Omental fat pad (tissue), 4 donors: ENCODE measurements at places on chromosomes 4 and X.

- no peak for DNase-seq
Measured at GRCh38 chrX:107355533-107355932, 93.9 kb upstream of the FRMPD3 start.

GRCh38 chrX:110743679-110744340 lies 51.8 kb downstream of the CHRDL1 start:
- no peak for DNase-seq

DNA sequence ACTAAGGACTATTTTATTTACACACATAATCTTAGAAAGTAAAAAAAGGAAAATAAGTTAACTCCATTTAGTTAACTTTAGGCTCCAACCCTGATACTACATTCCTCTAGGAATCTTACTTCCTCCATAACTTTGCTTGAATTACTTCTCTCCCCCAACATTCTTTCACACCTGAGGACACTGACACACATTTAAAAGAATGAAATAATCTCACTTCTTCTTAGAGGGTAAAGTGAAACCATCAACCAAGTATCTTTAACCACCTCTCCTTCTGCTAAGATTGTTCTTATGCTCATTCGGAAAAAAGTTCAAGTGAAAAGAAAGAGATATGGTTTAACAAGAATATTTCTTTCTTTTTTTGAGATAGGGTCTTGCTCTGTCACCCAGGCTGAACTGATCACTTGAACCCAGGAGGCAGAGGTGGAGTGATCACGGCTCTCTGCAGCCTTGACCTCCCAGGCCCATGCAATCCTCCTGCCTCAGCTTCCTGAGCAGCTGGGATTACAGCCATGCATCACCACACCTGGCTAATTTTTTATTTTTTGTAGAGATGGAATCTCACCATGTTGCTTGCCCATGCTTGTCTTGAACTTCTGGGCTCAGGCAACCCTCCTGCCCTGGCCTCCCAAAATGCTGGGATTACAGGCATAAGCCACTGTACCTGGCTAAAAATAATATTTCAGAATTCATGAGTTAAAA lies 28.5 kb downstream of the SLC25A4 start:
- DNase-seq, result no peak

DNA sequence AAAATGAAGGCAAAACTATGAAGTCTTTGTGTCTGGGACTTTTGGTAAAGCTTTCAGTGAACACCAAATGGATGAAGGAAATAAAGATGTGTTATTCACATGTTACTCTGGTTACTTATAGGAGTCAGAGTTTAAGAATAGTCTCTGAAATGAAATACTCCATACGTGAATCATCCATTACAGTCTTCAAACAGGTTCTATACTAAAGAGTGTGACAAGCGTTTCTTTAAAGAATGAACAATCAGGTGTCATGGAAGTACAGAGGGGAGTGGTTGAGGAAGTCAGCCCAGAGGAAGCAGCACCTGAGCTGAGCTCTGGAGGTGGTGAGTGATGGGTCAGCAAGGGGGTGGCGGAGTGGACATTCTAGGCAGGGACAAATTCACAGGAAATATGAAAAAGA lies 41.8 kb upstream of the SORBS2 start:
- no peak for DNase-seq

DNA sequence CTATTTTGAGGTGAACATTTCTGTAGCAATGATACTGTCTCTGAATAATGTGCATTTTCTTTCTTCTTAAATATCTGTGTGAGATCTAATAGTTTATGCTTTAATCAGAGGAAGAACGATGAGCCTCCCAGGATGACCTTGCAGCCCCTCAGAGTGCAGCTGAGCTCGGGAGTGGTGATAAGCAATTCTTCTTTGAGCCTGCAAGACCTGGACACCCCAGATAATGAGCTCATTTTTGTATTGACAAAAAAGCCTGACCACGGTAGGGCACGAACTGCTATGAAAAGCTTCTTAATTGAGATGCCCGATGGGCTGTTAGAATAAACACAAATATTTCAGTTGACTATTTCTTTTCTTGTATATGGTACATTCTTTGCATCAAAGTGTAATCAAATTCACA lies 105.0 kb upstream of the ANXA3 start:
- no peak for DNase-seq

GRCh38 chr4:47109379-47109778 lies 78.0 kb downstream of the GABRB1 start:
- DNase-seq, result no peak

DNA sequence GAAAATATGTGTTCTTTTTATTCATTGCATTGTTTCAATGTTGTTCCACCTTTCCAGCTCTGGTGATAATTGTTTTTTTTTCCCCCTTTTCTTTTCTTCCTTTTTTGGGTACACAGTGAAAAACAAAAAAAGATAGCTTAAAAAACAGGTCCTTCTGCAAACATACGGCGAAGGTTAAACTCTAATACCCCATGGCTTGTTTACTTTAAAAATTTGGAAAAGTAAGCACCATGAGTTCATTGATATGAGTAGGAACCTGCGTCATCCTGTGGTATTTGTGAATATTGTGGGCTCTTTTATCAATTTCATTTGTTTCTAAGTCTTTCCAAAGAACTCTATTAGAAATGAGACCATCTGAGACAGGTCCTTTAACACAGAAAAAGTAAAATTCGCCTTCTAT lies 123.5 kb downstream of the CHRNA9 start:
- no peak for DNase-seq

DNA sequence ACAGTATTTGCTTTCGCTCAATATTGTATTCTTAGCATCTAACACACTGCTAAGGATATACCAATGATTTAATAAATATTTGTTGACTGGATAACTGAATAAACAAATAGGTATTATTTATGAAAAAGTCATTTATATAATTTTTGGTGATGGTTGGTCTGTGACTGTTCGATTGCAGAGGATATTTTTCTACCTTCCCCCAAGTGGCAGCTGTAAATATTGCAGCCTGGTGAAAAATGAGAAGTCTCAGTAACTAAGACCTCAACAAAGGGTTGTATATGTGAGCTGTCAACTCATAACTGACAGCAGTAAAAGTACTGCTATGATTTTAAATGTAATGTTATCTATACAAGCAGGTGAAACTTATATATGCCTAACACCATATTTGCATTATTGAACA lies 36.0 kb downstream of the HTR2C start:
- DNase-seq, result no peak

- no peak for DNase-seq
Measured at GRCh38 chrX:48818866-48819265, 7.4 kb upstream of the ERAS start.

DNA sequence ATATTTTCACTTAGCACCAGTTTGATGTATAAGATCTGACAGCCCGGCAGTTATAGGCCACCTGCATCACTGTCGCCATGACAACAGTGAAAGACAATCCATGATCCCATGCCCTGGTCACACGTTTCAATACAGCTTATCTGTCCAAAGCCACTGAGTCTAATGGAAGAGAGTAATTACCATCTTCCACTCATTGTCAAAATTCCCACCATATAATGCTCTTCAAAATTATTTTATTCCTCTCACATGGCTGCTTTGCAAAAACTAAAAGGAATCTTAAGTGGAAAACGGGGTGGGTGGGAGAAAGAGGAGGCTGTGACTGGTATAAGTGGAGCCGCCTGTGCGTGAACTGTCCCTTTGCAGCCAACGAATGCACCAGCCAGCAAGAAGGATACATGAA lies 44.2 kb downstream of the MAML3 start:
- DNase-seq, result no peak

GRCh38 chr4:45629717-45630116 lies 494.1 kb downstream of the GABRG1 start:
- no peak for DNase-seq

- no peak for DNase-seq
Measured at GRCh38 chr4:107922486-107923473, 8.6 kb upstream of the CYP2U1 start.

DNA sequence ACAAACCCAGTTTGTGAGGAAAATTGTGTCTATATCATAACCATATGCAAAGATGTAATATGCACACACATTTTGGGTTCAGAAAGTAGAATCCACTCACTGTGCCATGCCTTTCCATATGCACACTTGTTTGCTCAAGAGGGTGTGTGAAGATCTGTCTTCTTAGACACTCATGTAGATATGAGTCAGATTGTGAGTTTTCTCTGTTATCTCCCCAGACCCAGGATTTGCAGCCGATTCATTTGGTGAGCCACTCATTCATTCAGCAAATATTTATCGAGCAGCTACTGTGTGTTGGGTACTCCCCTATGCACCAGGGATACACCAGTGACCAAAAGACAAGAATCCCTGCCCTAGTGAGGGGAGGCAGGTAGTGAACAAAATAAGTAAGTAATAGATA lies 81.5 kb downstream of the CLCN5 start:
- no peak for DNase-seq

GRCh38 chr4:36273276-36273675 lies 8.1 kb upstream of the DTHD1 start:
- no peak for DNase-seq

DNA sequence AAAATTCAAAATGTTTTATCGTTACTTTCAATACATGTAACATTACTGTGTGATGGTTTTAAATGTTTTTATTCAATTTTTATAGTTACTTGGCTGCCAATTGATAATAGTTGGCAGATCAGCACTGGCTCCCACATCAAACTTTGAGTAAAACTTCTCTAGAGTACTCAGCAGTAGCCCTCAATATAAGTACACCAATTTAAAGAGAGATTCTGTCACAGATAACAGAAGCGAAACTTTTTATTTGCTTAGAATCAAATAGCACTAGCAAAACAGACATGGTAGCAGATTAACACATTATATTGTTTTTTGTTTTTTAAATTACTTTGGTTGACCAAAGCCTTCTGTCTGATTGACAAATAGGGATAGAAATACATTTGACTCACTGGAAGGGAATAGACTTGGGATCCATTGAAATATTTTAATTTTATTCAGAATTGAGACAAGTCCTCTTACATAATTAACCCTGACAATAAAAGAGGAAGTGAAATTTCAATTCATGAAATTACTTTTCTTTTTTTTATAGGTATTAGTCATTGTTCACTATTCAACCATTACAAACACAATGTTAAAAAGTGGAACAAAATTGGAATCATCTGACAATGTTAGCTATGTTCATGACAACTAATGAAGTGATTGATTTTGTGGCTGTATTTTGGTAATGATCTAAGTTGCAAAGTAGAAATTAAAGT lies 554.9 kb downstream of the KLHL4 start:
- DNase-seq, result no peak

DNA sequence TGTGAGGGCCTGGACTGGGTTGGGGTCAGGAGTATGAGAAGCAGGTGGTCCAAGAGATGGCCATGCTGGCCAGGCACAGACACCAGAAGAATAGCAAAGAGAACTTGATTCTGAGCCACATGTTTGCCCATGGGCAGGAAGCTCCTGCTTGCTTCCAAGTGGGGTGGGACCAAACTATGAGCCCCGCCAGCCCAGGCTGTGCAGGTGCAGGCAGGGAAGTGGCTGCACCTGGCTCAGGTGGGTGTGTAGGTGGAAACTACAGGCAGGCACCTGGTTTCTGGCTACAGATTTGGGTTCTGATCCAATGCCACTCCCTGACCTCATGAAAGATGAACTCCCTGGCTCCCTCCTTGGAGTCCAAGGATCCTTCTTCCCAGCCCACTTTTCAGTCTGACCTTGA lies 207.9 kb upstream of the KLF3 start:
- DNase-seq, result no peak

- DNase-seq, result no peak
Measured at GRCh38 chr4:56246233-56246610, 141.1 kb downstream of the AASDH start.

GRCh38 chr4:55549888-55550287 lies 3.2 kb upstream of the CLOCK start:
- no peak for DNase-seq

DNA sequence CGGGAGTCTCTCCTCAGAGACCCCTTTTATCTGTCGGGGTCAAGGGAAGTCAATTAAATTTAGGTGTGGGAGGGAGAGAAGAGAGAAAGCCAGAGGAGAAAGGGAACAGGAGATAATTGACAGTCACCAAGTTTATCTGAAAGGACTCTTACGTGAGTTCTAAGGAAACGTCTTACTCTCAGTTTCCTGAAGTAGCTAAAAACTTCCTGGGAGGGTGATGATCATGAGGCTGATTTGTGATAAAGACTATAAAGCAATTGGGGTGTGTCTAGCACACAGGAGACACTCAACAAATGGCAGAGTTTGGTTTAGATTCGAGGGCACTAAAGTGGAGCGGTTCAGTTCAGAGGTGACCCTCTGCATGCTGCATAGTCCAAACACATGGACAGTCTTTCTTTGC lies 254.1 kb downstream of the FBXW7 start:
- no peak for DNase-seq

GRCh38 chrX:67574696-67575095 lies 30.9 kb downstream of the AR start:
- no peak for DNase-seq

- no peak for DNase-seq
Measured at GRCh38 chr4:137641544-137641943, 109.2 kb upstream of the PCDH18 start.

- DNase-seq, result no peak
Measured at GRCh38 chr4:155769090-155769489, 10.3 kb downstream of the GUCY1B1 start.

- DNase-seq, result no peak
Measured at GRCh38 chr4:14132301-14132700, 504.8 kb upstream of the BOD1L1 start.

GRCh38 chrX:19804151-19804550 lies 83.2 kb downstream of the SH3KBP1 start:
- no peak for DNase-seq

GRCh38 chr4:175834312-175834672 lies 22.2 kb upstream of the GPM6A start:
- no peak for DNase-seq

DNA sequence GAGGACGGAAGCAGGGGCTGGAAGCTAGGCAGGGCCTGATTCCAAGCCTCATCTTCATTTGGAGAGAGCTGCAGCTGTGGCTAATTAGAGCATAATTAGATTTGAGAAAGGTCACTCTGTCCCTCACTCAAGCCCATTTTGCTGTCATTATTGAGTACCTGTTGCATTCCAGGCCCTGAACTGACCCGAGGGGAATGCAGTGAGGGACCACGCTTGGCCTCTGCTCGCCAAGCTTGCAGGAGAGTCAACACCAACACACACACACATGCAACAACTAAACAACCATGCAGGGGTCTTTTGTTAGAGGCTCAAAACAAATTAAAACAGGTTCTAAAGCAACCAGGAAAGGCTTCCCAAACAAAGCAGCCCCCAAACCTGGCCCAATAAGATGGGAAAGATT lies 52.7 kb upstream of the MAMLD1 start:
- DNase-seq, result no peak

GRCh38 chr4:143234153-143234552 lies 49.4 kb downstream of the USP38 start:
- no peak for DNase-seq

DNA sequence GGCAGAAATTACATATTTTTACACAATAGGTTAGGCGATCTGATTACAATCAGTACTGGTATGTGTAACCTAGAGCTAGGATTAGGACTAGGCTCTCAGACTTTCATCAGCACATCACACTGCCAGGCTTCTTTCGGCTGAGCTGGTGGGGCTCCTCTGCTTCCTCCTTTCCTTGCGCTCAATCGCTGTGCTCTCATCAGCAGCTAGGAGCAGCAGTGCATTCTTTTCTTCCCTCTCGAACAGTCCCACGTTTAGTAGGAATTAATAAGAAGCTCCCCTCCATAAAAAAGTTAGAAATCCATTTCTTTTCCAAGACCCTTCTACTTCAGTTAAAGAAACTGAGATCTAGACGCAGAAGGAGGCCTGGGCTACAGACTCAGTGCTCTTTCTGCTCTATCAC lies 350.4 kb downstream of the SPRY1 start:
- no peak for DNase-seq
